ENCODE measurements at places on chromosomes 6 and 20.

GRCh38 chr20:35877611-35878010 is 76.7 kb downstream of the SCAND1 start:
- DNase-seq, result no peak

GRCh38 chr6:82584194-82584695 is 220.6 kb downstream of the TPBG start:
- no peak for DNase-seq

DNA sequence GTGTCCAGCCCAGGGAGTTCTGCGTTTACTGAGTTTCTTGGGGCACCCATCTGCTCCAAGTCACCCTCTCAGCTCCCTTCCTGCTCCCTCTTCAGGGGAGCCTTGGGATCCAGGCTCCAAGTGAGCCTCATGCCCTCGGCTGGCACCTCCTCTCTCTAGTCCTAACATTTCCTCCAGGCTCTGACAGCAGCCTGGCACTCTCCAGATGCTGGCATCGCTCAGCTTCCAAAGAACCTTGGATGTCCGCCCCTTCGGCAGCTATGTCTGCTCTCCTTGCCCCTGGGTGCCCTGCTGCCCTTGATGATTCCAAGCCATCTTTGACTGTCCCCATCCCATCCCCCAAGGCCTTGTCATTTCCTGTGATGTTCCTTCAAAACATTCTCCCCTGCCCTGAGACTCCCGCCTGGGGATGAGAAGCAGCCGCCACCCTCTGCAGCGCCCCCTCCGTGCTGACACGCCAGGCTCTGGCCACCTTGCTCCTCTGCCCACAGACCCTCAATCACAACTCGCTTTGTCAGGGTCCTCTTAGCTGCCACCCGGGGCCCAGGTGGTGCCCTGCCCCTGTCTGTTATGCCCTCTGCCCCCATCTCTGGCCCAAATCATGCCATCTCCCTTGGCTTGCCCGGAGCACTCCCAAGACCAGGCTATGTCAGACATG is 6.6 kb upstream of the GFRA4 start:
- no peak for DNase-seq

DNA sequence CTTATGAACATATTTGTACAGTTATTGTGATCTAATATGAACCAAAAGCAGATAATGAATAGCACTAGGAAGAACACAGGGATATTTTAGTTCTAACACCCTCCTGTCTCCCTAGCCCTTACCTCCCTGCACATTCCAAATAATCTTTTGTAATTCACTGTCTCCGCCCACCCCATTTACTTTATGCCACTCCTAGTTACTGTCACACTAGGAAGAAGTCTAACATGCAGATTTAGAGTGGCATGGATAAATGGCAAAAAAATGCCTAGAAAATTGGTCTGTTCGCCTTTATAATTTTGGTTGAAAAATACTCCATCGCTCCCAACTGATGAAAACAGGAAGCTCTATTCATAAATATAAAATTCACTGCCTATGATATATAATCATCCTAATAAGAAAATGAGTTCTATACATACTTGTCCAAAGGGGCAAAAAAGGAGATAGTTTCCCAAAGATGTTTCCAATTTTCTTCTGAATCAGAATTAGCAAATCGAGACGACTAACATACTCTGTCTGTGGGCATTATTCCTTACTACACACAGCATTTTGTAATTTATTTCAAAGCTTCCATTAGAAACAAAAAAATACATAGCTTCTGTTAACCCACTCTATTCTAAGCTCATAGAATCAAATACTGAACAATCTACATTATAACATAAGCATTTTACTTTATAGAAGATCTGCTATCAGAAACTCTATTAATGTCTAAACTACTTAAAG is 1.3 kb upstream of the RUNX2 start:
- DNase-seq, result no peak

DNA sequence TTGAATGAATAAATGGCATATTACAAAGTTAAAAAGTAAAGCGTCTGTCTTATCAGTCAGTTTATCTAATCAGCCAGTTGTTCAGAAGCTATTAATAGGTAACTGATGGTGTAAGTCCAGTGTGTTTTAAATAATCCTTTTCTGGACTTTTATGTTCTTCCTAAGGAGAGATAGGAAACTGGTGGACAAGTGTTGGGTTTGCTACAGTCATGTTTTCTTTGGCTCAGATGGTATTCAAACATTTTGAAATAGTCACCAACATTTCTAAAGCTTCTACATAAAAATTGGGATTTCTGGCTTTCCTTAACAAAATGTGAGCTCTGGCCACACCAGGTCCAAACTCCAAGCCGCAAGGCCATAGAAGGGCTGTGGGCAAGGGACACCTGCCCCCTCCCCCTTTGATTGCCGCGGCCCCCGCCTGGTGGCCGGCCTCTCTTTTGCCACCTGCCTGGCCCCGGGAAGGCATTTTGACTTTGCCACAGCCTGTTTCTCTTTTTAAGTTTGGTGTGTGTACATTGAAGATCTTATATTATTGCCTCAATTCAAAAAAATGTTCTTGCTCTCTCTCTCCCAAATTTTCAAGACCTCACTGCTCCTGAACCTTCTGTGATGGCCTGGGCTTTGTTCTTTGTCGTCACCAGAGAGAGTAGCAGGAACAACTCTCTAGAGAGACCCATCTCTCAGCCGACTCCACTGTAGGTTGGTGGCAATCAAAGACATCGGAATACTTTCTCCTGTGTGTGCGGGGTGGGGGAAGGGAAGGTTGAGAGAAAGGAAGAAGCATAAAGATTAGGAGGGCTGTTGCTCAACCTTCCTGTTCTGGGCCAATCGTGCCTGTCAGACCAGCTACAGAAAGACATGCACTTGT is 84.0 kb upstream of the ZNF217 start:
- no peak for DNase-seq

- DNase-seq, result no peak
Observed at GRCh38 chr6:100475554-100476320, 11.0 kb upstream of the SIM1 start.

GRCh38 chr6:146301764-146302163 is 241.9 kb upstream of the RAB32 start:
- DNase-seq, result no peak

GRCh38 chr6:97449444-97449966 is 166.5 kb upstream of the MMS22L start:
- DNase-seq, result no peak

GRCh38 chr20:38167851-38168760 is 3.0 kb upstream of the TGM2 start:
- DNase-seq, result no peak

DNA sequence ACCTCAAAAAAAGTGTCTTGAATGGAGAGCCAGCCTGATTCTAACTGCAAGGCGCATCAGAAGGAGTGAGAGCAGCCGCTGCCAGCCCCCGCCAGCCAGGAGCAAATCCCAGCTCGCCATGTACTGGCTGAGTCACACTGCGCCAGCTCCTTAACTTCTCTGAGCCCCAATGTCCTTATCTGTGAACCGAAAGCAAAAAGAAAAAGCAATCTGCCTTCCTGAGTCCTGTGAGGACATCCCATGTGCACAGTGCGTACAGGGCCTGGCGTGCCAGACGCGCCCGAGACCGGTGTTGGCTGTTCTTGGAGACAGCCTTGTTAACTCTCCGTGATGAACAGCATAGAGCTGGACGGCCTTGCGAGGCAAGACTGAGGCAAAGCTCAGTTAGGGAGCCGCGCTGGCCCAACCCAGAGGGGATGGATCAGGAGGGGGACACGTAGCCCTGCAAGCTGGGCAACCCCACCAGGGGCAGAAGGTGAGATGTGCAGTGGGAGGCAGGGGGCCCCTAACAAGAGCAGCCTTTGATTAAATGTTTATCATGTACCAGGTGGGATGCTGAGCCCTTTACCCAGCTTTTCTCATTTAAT is 122.7 kb downstream of the AGPAT4 start:
- no peak for DNase-seq

DNA sequence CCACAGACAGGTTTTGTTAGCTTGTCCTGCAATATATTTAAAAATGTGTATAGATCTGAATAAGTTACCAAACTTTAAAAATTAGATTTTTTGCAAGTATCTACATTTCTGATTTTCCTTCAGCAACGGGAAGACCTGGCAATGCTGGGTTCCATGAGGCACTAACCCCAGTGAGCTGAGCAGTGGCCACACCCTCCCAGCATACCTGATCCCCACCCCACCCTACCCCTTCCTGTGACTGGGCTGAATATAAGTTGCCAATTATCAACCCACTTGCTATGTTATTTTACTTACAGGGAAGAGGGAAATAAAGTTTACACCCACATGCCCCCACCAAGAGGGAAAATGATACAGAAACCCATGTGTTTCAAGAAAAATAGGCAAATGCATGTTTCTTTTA is 70.3 kb upstream of the RALGAPA2 start:
- no peak for DNase-seq

DNA sequence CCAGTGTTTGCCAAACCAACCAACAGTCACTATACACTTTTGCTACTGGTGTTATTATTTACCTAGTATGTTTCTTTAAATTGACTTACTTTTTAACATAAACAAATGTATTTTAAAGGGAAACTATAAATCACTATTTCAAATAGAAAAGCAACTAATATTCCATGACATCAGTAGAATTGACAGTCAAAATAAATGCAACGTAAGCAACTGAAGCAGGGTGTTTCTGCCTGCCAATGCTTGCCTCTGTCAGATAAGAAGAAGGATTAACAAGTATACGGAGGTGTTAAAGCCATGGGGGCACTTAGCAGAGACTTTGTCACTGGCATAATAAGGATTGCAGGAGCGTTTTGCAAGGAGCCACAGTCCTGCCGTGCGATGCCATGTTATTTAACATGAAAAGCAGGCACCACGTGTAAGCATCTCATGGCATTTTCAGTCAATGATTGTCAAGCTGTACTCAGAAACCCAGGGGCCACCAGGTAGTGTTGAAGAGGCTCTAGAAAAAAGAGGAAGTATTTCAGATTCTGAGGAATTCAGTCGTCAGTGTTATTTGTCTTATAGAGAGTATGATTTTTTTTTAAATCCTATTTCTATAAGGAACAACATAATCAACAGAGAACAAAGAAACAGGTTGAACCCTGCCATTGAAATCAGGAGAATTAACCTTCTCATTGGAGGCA is 131.7 kb downstream of the BFSP1 start:
- DNase-seq, result no peak

DNA sequence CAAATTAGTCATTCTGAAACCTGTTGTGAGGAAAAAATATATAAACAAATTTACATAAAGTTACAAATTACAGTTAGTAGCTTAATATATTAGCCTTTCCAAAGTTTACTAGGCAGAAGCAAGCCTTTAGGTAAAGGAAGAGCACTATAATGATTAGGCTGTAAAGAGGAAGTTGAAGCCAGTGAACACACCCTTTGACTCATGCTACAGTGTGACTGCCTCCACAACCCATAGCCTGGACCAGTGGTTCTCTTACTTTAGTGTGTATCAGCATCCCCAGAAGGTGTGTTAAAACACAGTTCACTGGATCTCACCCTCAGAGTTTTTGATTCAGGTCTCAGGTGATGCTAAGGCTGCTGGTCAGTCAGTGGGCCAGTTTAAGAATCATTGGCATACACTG is 91.4 kb upstream of the DEFB112 start:
- no peak for DNase-seq

- no peak for DNase-seq
Observed at GRCh38 chr6:166465003-166465399, 82.3 kb upstream of the MPC1 start.

GRCh38 chr20:64165866-64166600 is 1.8 kb downstream of the MYT1 start:
- DNase-seq, result no peak

- no peak for DNase-seq
Observed at GRCh38 chr6:138959521-138959920, 28.5 kb downstream of the REPS1 start.

GRCh38 chr20:38987777-38988176 is 25.6 kb downstream of the DHX35 start:
- DNase-seq, result no peak

DNA sequence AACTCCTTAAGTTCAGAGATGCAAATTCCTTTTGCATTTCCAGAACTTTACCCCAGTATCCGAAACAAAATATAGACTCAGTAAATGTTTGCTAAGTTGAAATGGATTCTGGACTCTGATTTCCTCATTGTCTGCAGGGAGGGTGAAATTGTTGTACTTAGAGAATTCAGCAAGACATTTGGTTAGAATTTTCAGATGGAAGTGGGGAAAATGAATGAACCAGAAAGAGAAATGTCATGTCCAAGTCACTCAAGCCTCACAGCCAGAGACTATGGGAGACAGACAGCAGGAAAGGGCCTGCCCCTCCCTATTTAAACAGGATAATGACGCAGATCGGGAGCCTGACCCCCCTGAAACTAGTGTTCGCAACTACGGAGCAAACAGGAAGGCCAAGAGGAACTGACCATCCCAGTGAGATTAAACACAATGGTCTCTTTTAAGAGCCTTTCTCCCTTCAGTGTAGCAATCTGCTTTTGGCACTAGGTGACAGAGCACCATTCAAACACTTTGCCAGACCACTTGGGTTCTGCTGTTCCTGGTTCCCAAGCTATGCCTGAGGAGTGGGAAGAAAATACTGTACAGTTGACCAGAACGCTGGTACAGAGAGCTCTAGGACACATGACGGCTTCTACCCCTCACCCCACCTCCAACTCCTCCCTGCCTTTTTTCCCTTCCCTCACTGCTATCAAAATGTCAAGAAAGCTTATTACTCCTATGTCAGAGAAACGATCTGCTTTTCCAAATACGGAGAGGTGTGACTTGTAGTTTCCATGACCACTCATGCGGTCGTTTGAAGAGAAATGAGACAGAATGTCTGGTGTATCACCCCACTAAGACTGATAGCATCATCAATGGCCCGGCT is 13.7 kb downstream of the NEDD9 start:
- DNase-seq, result no peak

DNA sequence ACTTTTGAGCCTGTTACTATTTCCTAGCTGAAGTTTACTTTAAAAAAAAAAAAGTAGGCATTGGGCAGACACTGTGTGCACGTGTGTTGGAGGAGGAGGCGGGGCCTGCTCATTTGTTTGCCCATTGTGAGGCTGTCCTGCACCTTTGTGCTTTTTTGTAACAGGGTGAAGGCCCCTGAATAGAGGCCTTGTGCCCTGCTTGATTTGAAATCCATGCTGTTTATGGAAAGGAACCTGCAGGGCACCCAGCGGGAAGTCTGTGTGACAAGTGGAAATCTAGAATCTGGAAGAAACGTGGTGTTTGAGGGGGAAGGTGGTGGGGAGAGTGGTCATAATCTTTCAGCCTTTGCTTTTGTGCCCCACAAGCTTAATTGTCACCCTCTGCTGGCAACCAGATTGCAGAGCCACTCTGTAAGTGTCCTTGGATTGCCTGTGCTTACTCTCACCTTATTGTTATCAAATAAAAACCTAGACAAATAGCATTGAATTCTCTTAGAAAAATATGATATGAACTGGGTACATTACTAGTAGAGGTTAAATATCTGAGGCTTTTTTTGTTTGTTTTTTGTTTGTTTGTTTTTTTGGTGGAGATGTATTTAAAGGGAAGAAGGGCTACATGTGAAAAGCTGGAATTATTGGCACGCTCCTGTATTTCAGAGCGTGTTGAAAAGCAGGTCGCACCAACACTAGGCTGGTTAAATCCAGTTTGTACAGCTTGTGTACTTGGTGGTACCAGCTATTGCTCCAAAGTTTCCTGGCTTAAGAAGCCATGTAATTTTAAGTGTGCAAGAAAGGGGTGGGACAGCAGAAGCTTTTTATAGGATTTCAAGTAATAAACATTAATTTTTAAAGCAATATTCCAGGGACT is 156.3 kb downstream of the ARID1B start:
- DNase-seq, result peak; percentile 18

GRCh38 chr6:49264909-49265308 is 198.1 kb downstream of the MMUT start:
- peak; percentile 46 for DNase-seq

GRCh38 chr20:38034961-38035360 is 1.4 kb downstream of the RPRD1B start:
- DNase-seq, result no peak

All from RPMI8226 (cell line).